NCI-H1048 (cell line): ENCODE measurements at places on chromosomes 2 and 18.

- no peak for DNase-seq
These were observed 1.3 kb downstream of the DCDC2C start for GRCh38 chr2:3704692-3705091.

DNA sequence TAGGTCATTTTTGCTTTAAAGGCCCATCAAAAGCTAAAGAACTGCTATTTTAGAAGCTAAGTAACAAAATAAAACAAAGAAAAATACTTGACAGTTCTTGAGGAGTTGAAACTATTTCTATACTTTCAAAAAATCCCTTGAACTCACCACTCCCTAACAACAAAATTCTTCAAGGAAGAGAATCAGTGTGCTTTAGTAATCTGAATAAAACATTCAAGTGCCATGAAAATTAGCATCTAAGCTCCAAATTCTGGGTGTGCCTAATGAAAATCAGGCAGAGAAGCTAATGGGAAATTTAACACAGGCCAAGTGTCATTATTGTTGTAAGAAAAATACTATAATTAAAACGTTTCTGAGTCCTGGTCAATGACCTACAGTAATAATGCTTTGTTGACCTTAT lies 456.3 kb downstream of the ZEB2 start:
- no peak for DNase-seq

GRCh38 chr18:53886058-53886457 lies 338.4 kb downstream of the MBD2 start:
- no peak for DNase-seq

DNA sequence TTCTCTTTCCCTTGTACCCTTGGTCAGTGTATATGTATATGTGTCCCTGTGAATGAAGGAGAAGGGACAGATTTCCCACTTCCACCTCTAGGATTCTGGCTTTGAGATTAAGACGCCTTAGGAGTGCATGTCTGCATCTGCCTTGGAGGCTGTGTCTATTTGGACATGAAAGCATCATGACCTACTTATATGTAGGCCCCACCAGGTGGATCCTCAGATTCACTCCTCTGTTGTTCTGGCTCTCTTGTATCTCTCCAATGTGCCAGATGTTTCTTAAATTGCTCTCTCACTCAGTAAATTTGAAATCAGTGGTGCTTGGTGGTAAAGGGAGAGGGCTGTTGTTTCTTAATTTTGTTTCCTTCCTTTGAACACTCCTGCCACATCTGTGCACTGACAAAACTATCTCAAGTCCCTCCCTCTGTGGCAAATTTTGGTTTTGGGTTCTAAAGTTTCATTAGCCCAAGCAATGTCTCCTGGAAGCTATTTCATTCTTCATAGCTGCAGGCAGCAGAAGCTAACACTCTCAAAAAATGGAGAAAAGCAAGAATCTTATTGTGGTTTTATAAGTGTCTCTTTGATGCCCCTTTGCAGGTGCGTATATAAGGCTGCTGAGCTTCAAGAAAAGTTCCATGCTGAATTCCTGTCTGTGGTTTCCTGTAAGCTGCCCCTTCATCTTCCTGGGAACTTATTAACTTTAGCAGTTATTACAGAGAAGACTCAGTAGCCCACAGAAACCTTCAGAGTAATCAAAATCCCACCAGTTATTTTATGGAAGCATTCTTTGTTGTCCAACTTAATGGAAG lies 179.7 kb upstream of the SETBP1 start:
- no peak for DNase-seq
